ENCODE measurements at places on chromosomes 1 and 21.
A peak's percentile ranks its signal among the peaks of the same experiment; 100 is the strongest.

- no peak for DNase-seq
Measured at GRCh38 chr21:28311411-28312190, 681.1 kb downstream of the LTN1 start.

GRCh38 chr1:111743679-111744101 lies 4.5 kb upstream of the INKA2 start:
- no peak for DNase-seq

- DNase-seq = no peak
Measured at GRCh38 chr1:114353262-114353661, 157.7 kb downstream of the TRIM33 start.

DNA sequence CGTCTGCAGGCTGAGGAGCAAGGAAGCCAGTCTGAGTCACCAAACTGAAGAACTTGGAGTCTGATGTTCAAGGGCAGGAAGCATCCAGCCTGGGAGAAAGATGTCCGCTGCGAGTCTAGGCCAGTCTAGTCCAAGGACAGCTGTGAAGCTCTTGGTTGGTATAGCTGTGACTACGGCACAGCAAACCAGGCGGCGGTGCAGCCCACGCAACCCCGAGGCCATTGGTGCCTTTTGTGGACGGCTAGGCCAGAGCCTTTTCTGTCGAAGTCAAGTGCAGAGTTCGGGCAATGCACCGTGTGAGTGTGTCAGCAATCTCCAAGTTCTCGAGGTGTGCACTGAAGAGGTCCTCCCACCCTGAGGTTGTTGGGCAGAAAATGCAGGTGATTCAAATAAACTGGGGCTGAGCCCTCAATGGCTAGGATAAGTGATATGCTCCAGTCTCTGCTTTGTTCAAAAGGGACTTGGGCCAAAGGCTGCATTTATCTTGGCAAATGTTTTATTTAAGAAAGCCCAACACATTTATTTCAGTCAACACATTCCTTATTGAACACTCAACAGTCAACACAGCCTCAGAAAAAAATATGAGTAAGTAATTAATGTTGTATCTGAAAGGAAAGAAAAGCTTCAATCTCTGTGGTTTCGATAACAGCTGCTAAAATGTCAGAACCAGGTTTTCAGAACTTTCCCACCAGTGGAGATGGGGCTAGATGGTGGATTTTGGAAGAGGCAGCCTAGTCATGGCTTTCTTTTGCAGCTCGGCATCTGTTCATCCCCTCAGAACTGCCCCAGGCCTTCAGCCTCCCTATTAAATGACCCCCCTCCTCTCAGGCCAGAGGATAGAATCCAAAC lies 78.1 kb upstream of the COX20 start:
- no peak for DNase-seq

GRCh38 chr1:109768335-109768650 lies 4.6 kb upstream of the EPS8L3 start:
- no peak for DNase-seq

GRCh38 chr1:234515821-234516241 lies 36.9 kb upstream of the TARBP1 start:
- DNase-seq = no peak

- DNase-seq = no peak
Measured at GRCh38 chr1:47198214-47198613, 8.4 kb upstream of the PDZK1IP1 start.

- no peak for DNase-seq
Measured at GRCh38 chr1:59061876-59062275, 235.0 kb upstream of the FGGY start.

- peak; percentile 42 for DNase-seq
Measured at GRCh38 chr1:224497714-224498573, 63.3 kb upstream of the WDR26 start.

- no peak for DNase-seq
Measured at GRCh38 chr1:160653620-160654016, 6.8 kb upstream of the SLAMF1 start.

DNA sequence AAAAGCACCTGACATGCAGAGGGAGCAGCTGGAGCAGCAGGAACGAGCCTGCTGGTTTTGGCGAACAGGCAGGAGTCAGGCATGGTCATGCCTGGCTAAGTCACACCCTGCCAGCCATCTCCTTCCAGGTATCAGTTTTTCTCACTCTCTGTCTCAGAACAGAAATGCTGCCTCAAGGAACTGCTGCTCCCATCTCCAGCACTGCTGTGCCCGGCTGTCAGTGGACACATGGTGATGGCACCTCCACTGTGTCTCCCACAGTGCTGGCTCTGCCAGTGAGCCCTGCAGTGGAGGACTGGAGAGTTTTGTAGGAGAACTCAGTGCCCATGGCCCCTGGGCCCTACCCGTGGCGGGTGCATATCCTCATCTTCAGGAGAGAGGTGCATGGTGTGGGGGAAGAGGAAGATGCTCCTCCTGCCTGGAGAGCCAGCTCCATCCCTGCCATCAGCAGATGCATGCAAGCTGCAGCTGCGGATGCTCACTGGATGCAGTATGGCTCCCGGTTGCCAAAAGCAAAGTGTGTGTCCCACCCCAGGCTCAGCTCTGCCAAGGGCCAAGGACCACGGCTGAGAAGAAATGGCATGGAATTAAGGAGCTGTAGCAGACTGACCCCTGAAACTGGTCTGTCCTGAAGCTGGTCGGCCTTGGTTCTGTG lies 114.7 kb downstream of the GRIK3 start:
- no peak for DNase-seq

DNA sequence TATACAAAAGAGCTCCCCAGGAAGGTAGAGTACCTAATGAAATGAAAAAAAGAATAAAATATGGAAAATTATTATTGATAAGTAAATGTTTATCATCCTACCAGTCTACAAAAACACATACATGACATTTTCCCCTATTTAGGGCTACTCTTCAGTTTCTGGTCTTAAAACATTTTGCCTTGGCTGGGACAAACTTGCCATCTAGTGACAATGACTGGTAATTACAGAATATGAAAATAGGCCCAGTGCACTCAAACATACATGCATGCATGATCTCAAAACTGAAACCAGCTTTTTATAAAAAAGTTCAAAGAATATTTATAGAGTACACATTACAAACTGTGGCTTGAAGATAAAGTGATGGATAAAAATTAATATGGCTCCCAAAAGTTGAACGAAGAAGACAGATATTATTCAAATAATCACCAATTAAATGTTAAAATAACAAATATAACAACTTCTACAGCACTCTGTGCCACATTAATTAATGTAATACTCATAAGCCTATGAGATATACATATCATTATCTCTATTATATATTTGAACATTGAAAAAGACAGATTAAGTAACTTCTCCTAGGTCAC lies 10.5 kb upstream of the RNPC3 start:
- DNase-seq = no peak

DNA sequence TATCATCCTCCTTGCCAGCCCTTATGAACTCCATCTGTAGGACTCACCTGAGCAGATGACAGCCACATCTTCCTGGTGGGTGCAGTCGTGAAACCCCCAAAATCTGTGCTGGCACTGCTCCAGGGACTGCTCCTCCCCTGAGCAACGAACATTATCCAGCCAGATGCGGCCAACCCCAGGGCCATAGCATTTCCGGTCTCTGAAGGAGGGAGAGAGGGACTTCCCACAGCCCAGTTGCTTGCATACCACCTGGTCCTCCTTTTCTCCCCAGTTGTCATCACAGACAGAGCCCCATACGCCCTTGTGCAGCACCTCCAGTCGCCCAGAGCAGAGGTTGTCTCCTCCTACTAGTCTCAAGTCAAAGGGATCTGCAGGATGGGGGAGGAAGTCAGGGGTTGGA lies 8.5 kb downstream of the CD5L start:
- no peak for DNase-seq

DNA sequence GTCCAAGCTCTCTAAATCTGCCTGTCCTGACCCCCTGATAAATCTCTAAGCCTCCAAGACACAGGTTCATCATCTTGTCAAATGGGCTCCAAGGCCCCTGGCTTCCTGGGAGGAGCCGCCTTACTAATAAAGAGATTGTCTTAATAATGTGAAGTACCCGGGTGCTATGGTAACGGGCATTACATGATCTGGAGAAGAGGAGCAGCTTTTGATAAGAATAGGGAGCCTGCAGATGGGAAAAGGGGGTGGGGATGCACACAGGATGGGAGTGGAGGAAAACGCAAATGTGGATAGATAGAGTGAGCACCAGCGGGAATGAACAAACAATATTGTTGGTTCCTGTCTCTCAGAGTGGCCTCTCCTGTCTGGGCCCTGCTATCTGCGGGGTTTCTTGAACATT lies 11.9 kb upstream of the RXRG start:
- DNase-seq = no peak

DNA sequence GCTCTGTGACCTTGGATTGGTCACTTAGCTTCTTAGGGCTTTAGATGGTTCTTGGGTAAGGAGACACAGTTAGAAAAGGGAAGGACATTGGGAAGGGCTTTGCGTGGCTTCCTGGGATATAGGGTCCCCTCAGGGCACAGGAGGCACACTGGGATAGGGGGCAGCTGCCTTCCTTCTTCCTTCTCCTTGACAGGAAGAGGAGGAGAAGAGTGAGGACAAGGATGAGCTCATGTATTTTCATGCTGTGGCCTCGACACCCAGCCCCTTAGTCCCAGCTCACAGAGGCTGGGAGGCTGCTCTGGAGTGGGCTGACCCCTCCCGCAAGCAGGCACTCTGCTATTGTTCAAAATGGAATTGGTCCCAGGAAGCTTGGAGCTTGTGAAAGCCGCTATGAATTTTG lies 45.7 kb upstream of the POU3F1 start:
- DNase-seq = no peak

GRCh38 chr1:242525769-242526168 lies 1.3 kb upstream of the PLD5 start:
- DNase-seq = no peak
